Cerebellum (tissue), 4 donors: ENCODE measurements at places on chromosomes 5 and 9. TPM values are rescaled to one million over a fixed set of nuclear protein-coding genes. Genes with fewer than 3 reads are reported as not detected.

GRCh38 chr9:38253200-38253599, 139.3 kb upstream of the ALDH1B1 start:
- no peak for DNase-seq

GRCh38 chr9:129898185-129898584, 62.9 kb downstream of the USP20 start:
- no peak for DNase-seq

DNA sequence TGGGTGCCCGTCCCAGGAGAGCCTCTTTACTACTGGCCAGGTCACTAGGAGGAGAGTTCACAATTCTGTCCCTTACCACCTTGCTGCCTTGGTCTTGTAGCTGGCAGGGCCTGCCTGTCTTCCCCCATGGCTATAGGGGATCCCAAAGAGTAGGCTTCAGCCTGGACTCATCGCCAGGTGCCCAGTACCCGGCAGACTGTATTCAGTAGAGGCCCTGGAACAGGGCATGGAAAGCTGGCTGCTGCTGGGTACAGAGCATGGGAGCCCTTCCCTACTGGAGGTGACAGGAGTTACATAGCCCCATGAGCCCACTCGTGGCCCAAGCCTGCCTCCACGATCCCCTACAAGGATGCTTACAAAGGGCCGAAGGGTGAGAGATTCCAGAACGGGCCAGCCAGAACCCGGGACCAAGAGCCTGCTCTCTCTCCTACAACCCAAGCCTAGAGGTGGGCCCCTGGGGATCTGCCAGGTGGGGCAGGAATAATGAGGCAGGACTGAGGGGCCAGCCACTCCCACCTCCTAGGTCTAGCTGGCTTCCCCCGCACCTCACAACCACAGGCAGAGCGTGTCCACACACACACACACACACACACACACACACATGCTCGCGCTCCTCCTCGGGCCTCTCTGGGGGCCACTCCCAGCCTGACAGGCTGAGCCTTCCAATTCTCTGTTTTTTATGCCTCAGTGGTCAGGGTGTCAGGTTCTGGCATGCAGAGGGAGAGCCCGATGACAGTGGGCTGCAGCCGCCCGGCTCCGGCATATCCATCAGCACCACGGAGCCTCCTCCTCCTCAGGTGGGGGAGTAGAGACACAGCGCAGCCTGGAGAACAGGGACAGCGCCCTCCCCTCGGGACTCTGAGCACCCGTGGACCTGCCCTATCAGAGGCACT, 186.0 kb downstream of the PAX5 start:
- no peak for DNase-seq

DNA sequence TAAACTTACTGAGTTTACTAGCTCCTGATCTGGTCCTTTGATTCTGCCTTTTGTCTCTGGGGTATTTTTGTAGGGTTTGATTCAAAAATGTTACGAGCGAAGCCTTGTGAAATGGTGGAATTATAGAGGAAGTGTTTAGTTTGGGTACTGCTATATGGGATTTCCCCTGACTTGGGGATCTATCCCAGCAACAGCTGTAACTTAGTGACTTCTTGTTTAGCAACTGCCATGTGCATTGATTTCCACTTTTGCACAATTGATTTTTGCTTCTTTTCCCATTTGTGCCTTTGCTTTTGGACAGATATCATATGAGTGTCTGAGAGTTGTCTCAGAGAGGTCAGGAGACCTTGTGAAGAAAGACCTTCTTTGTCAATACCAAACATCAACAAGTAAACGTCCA, 248.5 kb upstream of the DAP start:
- DNase-seq = no peak

DNA sequence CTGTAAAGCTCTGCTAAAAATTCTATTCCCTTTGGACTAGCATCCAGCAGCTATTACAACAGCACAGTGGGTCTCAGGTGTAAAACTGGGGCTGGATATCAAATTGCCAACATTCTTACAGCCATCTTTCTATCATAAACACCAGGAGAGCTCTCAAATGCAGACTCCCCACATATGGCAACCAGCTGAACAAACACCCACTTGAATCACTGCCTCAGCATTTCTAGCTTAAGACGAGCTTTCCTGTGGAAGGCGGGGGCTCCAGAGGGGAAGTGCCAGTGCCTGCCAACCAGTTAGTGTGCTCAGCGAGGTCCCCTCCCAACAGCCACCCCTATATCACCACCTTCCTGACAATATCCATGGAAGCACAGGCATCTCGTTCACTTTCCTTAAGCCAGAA, 62.2 kb downstream of the IPPK start:
- no peak for DNase-seq

- DNase-seq = no peak
Measured at GRCh38 chr5:3234566-3234965, 361.1 kb upstream of the IRX1 start.

DNA sequence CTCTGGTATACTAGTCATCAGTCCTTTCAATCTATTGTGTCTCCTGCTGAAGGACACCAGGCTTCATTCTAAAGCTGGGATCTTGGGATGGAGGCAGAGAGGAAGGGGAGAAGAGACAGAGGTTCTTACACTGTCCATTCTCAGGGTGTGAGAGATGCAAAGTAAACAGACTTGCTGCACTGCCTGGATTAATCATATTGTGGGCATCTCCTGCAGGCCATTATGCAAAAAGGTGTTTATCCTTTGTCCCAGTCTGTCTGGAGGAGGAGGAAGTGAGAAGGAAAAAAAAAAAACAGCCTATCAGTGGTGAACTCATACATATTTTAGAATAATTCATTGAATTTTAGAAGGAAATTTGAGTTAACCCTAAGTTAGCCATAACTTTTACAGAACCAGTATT, 92.9 kb upstream of the TNPO1 start:
- DNase-seq = no peak

SHC3 gene
- 28.3 TPM for total RNA-seq

PCDH1 gene
- 27.4 TPM for total RNA-seq

HACD4 gene
- 1.5 TPM for total RNA-seq

CRHBP gene
- 0.64 TPM for total RNA-seq

PRUNE2 gene
- 25.2 TPM for total RNA-seq
